HS-27A (cell line): ENCODE measurements at places on chromosomes 12 and 14.
A peak's percentile ranks its signal among the peaks of the same experiment; 100 is the strongest.

DNA sequence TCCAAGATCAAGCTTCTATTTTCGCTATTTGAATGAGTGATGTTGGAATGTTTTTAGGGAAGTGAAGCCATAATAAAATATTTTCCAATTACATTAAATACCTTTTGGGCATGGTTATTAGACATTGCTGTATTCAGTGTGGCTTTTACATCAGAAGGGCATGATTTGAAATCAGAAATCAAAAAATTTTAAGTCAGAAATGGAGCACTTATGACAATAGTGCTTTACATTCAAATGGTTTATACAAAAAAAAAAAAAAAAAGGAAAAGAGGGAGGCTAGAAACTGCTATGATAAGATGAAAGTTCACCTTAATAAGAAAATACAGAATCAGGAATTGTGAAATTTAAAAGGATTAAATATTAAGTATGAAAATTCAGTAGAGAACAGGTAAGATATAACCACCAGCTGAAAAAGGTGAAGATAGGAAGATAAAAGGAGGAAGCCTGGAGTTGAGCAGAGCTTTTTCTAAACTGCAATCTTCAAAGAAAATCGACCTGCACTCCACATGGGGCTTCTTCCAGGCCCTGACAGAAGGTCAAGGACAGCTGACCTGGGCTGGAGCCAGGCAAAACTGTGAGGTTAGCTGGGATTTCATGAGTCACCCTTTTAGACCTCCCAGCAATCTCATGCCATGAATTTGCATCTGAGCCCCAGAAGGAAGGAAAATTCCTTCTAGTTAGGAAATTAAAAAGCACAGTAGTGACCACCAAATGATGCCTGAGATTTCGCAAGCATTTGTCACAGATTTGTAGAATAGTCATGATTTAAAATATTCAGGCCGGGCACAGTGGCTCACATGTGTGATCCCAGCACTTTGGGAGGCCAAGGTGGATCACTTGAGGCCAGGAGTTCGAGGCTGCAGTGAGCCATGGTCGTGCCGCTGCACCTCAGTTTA lies 23.4 kb upstream of the BMP4 start:
- DNase-seq, result peak; percentile 86

DNA sequence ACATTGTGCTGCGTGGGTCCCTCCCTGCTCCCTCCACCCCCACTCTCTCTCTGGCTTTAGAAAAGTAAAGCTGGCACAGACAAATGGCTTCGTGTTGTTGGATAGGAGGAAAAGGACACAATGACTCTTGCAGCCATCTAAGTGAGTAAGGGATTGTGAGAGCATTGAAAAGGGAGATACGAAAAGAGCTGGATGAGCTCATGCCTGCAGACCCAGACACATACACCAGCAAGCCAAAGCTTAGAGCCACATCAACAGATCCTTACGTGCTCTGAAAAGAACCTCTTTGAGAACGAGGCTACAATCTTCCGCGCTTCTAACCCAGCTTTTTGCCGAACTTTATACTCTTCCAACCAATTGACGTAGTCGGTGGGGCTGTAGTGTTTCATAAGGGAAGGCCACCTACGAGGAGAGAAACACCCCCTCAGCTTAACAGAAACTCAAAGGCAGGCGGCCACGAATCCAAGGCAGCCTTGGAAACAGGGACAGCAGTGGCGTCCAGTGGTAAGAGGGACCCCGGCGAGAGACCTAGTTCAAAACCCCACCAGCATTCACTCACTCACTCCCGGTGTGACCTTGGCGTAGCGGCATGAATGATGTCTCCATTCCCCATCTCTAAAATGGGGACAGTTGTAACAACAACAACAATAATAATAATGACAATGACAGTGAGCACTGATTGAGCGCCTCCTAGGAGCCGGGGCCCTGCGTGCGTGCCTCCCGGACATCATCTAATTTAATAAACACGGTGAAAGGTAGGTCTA lies 1.1 kb downstream of the FBXO21 start:
- DNase-seq, result no peak

GRCh38 chr12:100359248-100359647 lies 2.4 kb downstream of the SLC17A8 start:
- no peak for DNase-seq

- DNase-seq, result peak; percentile 24
Observed at GRCh38 chr12:95473231-95473883, 595 bp upstream of the METAP2 start.

DNA sequence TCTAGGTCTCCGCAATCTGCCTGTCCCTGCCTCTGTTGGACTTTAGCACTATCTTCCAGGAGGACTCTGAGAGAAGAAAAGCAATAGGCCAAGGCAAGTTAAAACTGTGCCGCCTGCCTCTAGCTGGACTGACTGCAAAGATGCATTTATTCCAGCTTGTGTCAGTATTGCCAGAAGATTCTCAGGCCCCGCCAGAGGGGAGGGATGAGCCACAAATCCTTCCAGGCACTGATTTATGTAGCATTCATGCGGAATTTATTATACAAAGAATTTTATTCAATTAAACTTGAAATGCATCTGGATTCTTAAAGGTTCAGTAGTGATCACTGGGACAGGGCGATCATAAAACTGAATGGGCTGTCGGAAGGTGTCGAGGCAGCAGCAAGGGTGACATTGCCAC lies 19.8 kb downstream of the MMAB start:
- no peak for DNase-seq
